ENCODE measurements at places on chromosomes 1 and 21.
A peak's percentile ranks its signal among the peaks of the same experiment; 100 is the strongest.

- DNase-seq, result no peak
Observed at GRCh38 chr1:21537511-21537931, 28.3 kb downstream of the ALPL start.

- DNase-seq, result no peak
Observed at GRCh38 chr1:57820356-57821095, 396.7 kb upstream of the DAB1 start.

DNA sequence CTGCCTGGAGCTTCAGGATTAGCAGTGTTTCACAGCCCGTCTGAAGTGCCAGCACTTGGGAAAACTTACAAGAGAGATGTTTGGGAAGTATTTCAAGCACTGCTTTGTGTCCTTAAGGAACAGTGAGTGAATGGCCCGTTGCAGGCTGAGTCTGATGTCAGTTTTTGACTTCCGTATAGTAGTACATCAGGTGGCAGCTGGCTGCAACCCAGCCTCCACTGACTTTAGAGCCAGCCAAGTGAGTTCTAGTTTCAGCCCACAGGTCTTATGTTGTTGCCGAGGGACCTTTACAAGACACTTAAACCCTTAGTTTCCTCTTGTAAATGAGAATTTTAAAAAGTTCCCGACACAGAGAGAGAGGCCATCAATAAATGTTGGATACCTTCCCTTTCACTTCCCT is 35.0 kb downstream of the UCK2 start:
- no peak for DNase-seq

DNA sequence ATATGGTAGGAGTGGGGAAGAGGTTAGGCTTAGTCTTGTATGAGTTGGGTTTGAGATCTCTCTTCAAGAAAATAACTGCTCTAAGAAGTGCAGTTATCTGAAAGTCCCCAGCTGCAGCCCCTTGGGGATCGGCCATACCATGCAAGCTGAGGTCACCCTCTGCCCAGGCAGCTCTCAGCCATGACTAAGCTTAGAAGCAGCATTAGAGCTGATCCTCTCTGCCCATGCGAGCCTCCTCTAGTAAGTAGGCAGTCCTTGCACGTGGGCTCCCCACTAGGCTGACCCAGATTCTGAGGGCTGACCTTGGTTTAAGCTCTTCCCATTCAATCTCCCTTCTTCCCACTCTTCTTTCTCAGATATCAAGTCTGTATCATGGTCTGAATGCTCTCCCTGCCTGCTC is 121.0 kb upstream of the UBE2U start:
- peak; percentile 65 for DNase-seq

- no peak for DNase-seq
Observed at GRCh38 chr1:7579831-7580804, 191.0 kb upstream of the VAMP3 start.

- DNase-seq, result no peak
Observed at GRCh38 chr1:187237542-187237941, 408.8 kb downstream of the PLA2G4A start.

DNA sequence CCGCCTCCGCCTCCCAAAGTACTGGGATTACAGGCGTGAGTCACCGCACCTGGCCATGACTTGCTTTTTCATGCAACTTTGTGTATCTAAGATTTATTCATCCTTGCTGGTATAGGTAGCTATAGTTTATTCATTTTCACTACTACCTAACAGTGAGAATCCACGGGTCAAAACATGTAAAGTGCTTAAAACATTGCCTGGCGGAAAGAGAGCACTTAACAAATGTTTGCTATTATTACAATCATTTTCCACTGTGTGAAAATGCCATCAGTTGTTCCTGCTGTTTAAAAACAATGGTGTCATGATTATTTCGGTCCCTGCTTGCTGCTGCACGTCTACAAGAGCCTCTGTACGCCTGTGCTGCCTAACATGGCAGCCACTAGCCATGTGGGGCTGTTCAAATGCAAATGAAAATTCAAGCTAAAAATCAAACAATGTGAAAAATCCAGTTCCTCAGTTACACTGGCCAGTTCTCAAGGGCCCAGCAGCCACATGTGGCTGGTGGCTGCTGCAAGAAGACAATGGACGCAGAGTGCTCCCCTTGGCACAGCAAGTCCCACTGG is 65.1 kb downstream of the CLSTN1 start:
- DNase-seq, result no peak

DNA sequence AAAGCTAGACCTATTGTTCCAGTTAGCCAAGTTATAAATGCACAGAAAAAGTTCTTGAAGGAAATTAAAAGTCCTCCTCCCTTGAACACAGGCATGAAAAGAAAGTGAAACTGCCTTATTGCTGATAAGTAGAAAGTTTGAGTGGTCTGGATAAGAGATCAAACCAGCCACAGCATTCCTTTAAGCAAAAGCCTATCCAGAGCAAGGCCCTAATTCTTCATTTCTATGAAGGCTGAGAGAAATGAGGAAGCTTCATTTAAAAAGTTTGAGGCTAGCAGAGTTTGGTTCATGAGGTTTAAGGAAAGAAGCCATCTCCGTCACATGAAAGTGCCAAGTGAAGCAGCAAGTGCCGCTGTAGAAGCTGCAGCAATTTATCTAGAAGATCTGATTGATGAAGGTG is 2.7 kb upstream of the SSX2IP start:
- DNase-seq, result no peak

GRCh38 chr1:46455951-46456350 is 33.7 kb upstream of the DMBX1 start:
- DNase-seq, result no peak

DNA sequence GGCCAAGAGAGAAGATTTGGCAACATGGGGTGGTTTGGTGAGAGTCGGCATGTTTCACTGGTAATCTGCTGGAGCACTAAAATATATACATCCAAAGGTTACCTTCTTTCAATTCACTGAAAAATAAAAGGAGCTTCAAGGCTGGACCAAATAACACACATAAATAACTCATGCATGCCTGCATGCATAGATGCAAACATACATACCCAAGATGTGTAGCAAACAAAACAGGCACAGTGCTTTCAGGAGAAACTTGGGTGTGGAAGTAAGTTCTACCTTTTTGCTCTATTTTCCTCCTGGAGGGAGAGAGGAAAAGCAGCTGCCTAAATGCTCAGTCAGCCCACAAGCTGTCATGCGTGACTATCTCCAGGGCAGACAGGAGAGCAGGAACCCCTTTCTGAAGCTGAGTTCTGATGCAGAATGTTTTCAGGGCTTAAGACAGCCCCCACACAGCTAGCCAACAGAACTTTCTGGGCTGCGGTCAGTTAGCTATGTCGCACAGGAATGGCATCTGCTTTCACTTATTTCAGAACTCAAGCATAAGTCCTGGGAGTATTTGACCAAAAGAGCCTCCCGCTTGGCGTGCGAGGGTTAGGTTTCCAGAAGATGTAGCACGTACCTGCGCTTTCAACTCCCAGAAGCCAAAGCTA is 166.2 kb downstream of the TOMM20 start:
- DNase-seq, result peak; percentile 99

- DNase-seq, result no peak
Observed at GRCh38 chr1:26879793-26880192, 10.3 kb downstream of the GPN2 start.

DNA sequence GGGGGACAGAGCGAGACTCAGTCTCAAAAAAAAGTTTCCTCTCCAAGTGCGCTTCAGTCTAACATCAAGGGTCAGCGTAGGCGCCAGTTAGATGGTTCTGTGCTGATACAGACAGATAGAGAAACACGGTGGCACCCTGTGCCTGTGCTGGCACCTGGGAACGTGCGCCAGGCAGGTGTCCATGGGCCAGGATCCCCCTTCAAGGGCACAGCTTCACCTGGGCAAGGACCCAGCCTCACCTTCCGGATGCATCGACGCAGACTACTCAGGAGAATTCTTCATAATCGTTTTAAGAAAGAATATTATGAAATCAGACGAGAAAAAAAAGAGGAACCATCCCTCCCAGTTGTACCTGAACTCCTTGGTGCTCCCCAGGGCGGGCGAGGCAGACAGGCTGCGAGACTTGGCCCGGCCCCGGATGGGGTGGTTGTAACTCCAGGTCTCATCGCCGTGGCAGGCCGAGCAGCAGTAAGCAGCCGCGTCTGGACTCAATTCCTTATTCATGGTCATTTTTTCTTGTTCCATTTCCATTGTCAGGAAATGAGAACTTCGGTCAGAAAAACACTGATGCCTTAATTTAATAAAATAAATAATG is 13.3 kb downstream of the NADK start:
- no peak for DNase-seq

GRCh38 chr1:38786040-38786436 is 73.5 kb downstream of the RRAGC start:
- DNase-seq, result no peak

GRCh38 chr1:38662126-38662525 is 197.4 kb downstream of the RRAGC start:
- DNase-seq, result no peak

DNA sequence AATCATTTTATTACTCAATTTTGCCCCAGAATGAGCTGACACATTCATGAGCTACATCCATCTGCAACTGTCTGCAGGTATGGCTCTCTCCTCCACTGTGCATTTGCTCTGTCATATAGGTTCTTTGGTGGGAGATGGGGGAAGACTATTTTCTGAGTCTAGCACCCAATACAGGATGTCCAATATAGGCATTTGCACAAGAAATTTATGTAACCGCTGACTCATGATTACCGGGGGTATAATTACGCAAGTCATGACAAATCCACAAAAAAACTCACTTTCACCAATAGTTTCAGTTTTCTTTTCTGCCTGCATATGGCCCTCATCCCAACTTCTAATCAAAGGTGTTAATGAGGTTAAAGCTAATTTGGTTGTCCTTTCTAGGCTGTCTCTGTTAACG is 17.5 kb upstream of the VSIG8 start:
- peak; percentile 62 for DNase-seq

GRCh38 chr1:183567584-183567983 is 22.7 kb downstream of the NCF2 start:
- no peak for DNase-seq

- no peak for DNase-seq
Observed at GRCh38 chr1:17117451-17118265, 1.6 kb downstream of the PADI2 start.

- DNase-seq, result no peak
Observed at GRCh38 chr1:116573431-116574095, 2.7 kb upstream of the CD58 start.

DNA sequence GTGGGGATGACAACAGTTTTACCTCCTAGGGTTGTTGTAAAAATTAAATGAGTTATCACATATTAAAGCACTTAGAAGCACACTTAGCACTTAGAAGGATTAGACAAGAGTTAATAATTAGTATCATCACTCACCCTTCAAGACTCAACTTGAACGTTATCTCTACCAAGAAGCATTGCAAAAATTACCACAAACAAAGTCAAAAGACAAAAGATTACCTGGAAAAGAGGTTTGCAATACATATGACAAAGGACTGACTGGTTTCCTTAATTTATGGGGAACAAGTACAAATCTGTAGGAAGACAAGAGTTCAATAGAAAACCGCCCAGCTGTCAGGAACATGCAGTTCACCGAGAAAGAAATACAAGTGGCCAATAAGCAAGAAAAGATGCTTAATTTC is 93.3 kb upstream of the ATP1A1 start:
- DNase-seq, result no peak

GRCh38 chr21:45011911-45012661 is 62.3 kb upstream of the ADARB1 start:
- DNase-seq, result peak; percentile 72

DNA sequence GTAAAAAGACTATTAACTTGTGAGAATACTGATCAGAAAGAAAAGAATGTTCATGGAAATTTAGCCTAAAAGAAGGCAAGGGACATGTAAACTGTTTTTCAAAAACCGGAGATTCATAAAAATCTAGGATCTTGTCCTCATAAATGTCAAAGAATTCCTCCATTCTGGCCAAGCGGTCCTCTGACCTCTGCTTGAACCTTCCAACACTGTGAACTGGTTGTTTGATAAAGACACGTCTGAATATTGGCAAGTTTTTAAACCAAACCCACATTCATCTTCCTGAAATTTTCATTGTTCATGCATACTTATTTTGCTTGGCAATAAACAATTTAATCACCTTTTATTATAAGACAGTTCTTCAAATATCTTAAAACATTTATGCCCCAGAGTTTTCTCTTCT is 19.8 kb downstream of the ASPM start:
- no peak for DNase-seq

- no peak for DNase-seq
Observed at GRCh38 chr1:215606564-215607168, 39.6 kb downstream of the KCTD3 start.

- peak; percentile 42 for DNase-seq
Observed at GRCh38 chr1:33459691-33460090, 12.8 kb upstream of the ZSCAN20 start.

DNA sequence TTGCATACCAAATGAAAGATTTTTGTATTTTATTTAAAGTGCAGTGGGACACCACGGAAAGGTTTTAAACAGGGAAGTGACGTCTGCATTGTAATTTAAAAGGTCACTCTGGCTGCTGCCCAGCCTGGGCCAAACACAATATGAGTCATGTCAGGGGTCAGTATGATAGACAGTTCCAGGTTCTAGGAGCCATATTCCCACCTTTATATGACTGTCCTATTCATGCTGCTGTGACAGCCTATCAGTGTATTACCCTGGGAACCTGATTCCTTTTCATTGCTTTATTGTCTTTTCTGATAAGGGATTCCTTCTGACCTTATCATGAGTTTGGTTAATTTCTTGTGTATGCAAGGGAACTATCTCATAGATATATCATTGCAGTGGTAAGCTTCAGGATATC is 5.3 kb downstream of the VANGL1 start:
- DNase-seq, result no peak

- DNase-seq, result no peak
Observed at GRCh38 chr1:185325413-185325812, 8.4 kb upstream of the IVNS1ABP start.

- DNase-seq, result no peak
Observed at GRCh38 chr1:228751360-228752098, 16.2 kb downstream of the RHOU start.

DNA sequence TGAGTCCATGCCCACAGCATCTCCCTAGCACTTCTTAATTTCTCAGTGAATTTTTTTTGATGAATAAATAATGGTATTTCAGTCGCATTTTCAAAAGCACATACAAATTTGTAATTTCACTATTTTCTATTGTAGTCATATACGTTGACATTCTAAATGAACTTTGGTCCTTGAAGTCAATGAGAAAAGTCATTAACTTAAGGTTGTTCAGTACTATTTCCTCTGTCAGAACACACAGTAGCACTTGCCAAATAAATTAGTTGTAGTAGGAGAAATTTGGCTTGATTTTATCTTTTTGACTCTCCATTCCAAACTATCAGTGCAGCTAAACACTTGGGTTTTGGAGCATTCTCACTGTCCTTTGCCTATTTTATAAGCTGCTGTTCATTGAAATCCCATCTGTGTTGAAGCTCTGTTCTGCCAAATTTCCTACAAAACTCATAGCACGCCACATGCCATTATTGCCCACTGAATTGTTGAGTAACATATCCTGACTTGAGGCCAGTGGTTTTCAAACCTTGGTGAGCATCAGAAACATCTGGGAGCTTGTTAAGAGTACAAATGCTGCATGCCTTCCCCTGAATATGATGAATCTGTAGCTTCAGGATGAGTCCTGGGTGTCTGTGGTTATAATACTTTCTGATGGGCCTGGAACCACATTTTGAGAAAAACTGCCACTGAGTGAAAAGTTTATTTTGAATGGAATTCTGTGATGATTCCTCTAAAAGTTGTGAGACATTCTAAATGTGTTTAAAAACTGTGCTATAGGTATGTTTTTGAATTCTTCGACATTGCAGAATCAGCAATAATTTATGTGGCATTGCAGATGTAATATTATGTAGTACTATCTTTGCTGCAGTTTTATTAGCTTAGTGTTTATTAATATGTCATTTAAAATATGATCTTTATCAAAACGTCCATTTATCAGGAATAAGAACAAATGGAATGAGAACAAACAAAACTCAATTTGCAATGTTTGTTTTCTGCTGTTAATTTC is 78.9 kb downstream of the DNM3 start:
- DNase-seq, result no peak

Measured in skeletal muscle cell (primary cell).